ENCODE measurements at places on chromosomes 6 and 20. TPM values are rescaled to one million over a fixed set of nuclear protein-coding genes. Genes with fewer than 3 reads are reported as not detected.

Gene TUBB2B
- polyA plus RNA-seq: 146 TPM

Gene NEURL2
- polyA plus RNA-seq: 4.2 TPM

Gene TMEM244
- polyA plus RNA-seq: not detected

GRCh38 chr6:21594416-21595281 lies 1.1 kb downstream of the SOX4 start:
- DNase-seq: no peak

Gene ZNF451
- polyA plus RNA-seq: 33.0 TPM
